ENCODE measurements at places on chromosomes 5 and 9.

DNA sequence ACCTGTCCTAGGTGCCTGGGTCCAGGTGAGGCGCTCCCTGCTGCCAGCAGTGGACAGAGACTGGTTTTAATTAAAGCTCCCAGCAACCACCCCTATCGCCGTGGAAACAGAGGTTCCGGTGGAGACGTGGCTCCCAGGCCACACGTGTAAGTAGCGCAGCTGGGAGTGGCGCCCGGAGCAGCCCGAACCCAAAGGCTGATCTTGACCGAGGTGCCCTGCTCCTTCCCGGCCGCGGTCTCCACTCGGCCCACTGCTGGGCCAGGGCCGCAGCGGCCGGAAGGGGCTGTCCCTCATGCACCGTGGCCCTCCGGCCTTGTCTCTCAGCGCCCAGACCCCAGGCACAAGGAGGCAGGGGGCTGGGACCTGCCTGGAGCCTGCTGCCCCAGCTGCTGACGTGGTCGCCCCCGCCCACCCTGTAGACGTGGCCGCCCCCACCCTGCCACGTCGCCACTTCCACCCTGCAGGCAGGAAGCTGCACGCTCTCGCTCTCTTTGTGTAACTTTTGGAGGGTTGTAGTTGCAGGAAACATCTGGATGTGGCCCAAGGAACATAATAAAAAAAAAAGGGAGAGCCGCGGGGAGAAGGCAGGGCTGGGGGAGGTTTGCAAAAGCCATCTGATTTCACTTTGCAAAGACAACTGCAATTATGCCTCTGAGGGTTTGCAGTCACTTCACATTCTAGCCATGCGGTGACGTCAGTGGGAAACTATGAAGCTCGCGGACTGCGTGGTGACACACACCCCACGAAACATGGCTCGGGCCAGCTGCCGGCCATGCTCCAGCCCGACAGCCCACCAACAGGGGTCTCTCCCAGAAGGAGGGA, 129.9 kb downstream of the RXRA start:
- DNase-seq, result peak; percentile 44

GRCh38 chr9:21114311-21114710, 27.3 kb downstream of the IFNW1 start:
- no peak for DNase-seq

DNA sequence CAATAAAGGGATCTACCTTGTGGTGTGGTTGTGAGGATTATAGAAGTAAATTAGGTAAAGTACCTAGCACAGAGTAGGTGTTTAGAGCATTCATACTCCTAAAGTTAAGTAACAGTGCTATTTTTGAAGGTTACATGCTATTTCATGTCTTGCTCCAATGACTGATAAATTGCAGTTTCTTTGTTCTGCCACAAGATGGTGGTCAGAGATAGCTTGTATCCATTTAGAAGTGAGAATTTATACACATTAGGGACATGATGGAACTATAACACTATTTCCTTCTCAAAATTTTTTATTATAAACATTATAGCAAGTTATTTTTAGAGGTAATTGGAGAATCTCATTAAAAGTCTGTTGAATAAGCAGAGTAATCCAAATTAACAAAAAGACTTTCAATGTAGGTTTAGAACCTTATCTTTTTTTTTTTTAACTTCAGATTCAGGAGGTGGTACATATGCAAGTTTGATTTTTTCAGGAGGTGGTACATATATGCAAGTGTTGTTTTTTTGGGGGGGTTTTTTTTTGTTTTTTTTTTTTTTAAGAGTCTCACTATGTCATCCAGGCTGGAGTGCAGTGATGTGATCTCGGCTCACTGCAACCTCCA, 17.1 kb downstream of the MTREX start:
- DNase-seq, result no peak

DNA sequence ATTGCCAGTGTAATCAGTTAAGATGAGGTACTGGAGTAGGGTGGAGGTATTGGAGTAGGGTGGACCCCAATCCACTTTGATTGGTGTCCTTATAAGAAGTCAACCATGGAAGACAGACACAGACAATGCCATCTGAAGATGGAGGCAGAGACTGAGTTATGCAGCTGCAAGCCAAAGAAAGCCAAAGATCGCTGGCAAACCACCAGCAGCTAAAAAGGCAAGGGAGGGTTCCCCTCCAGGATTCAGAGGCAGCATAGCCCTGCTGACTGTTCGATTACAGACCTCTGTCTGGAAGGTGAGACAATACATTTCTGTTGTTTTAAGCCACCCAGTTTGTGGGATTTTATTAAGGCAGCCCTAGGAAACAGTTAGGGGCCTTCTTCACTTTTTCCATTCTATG, 30.5 kb upstream of the CKMT2 start:
- no peak for DNase-seq

DNA sequence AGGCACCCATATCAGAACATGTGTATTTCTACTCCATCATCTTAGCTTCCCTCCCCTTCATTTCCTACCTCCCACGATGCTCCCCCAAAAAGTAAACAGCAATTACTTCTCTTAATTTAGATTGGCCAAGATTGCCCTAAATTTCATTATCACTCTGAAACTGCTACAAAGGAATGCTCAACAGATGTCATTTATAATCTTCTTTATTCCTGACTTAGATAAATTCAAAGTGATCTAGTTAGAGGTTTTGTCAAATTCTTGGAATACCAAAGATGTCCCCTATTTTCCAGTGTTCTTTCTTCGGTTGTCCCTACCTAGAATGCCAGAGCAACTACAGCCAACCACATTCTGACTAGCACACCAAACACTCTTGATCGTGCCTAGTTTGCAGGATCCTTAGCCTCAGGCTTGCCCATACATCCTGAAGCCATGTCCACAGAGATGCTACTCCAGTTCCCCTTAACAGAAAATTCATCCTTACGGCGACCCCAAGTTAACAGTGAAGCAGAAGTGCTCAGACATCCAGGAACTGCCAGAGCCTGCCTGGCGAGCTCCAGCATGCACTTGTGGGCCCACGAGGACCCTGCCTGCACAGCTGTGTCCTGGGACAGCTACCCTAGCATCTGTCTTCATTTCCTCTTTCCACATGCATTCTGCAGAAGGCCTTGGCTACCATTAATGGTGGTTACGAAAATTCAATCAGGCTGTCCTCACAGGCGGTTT, 31.6 kb downstream of the DAP start:
- no peak for DNase-seq

DNA sequence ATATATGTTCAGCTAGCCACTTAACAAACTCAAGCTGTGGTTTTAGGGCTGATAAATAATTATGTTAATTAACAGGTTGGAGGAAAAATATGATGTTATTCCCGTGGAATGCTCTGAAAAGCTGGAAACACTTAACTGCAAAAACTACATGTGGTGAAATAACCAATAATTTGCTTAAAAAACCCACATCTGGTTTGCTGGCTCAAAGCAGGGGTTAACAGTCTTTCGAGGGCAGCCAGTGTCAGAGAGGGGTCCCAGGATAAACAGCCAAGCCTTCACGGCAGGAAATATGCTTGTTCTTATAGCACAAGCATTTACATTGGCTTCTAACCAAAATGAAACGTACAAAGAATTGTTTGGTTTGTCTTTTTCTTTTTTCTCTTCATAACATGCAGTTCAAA, 254.0 kb upstream of the GAS1 start:
- DNase-seq, result no peak

DNA sequence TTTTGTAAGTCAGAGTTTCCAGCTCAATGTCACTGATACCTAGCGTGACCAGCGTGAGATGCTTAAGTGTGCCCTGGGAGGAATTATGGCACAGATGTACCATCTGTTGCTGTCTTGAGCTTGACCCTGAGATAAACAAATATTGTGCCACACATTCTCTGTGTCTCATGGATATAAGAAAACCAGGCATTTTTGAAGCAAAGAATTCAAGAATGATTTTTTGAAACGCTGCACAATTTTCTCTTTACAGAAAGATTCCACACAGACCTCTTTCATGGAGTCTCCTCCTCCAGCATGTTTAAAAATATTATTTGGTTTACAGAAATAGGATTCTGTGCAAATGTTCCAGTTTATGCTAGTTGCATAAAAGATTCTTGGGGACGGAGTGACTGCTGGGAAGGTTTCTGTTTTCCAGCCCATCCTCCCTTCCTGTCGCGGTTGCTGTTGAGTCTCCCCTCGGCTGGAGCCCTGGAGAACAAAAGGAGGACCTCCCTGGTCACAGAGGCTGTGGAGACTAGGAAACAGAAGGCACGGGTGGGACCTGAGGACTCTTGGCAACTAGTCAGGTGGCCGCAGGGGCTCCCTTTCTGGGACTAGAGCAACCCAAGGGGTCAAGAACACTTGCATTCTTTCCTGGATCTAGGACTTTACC, 120.8 kb downstream of the RASGRF2 start:
- no peak for DNase-seq

- no peak for DNase-seq
Measured at GRCh38 chr5:22998362-22998761, 145.2 kb upstream of the CDH12 start.

- no peak for DNase-seq
Measured at GRCh38 chr5:109917154-109917546, 227.4 kb downstream of the MAN2A1 start.

- no peak for DNase-seq
Measured at GRCh38 chr5:418162-419121, 24.5 kb upstream of the EXOC3 start.

DNA sequence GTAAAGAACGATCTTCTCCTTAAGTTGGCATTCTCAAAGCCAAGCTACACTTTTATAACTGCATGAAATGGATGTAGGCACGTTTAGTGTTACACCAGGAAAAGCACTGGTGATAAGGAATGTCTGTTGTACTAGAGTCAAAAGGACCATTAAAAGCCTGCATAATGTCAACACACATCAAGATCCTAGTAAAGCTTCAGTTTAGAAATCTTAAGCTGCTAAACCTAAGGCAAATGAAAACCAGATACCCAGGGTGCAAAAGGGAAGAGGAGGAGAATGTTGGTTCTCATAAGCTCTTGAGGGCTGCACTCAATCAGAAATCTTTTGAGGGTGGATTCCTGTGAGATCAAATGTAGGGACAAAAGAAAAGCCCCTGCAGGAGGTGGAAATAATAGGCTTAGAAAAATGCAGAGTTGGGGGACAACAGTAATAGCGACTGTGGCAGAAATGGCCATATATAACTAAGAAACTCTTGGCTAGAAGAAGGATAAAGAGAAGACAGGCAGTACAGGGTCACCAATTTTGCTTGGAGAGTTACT, 148.2 kb downstream of the FBXL17 start:
- DNase-seq, result no peak

- DNase-seq, result no peak
Measured at GRCh38 chr9:557601-558201, 283.8 kb upstream of the DMRT1 start.

DNA sequence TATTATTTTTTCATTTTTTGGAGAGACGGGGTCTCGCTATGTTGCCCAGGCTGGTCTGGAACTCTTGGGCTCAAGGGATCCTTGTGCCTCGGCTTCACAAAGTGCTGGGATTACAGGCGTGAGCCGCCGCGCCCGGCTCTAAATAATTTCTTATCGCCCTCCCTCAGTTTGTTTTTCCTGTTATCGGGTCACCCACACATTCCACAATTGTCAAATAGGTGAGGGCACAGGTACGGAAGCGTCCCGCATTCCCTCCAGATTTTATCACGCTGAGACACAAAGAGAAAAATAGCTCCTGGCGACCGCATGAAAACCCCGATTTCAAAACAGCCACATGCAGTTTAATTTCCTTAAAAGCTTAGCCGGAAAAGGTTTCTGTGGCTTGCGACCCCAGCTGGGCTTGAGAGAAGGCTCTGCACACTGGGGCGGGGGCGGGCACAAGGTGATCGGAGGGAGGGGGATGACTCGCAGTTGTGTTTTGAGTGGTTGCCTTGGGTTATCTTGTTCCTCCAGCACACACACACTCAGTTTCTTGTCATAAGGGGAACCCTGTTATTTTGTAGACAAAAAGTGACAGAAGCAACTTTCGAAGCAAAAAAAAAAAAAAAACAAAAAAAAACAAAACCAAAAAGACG, 717 bp upstream of the IQGAP2 start:
- DNase-seq, result peak; percentile 62

DNA sequence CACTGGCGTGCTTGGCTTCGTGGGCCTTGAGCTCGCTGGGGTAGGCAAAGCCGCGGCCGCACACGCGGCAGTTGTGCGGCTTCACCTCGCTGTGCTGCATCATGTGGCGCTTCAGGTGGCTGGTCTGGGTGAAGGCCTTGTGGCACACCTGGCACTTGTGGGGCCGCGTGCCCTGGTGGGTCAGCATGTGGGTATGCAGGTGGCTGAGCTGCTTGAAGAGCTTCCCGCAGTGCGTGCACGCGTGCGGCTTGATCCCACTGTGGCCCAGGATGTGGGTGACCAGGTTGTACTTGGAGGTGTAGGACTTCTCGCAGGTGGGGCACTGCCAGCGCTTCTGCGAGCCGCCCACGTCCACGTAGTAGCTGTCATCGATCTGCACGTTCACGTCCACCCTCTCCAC, 46.8 kb downstream of the ZNF366 start:
- DNase-seq, result no peak

GRCh38 chr5:181167814-181168488, 20.6 kb downstream of the OR2V2 start:
- no peak for DNase-seq

DNA sequence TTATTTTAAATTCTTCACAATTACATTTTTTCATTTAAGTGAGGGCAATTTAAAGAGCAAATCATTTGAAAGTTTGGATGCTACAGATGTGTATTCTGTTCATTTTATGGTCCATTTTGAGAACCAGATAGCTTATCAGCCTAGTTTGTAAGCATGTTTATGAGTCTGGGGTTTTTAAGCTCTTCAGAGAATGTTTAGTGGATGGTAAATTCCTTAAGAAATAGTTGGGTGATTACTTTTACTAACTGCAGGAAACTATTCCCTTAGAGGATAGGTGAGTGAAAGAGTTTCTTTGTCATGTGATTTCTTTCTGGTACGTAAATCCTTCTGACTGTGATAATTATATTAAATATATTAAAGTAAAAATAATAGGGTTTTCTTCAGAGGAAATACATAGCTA, 17.6 kb downstream of the RASGRF2 start:
- DNase-seq, result no peak

DNA sequence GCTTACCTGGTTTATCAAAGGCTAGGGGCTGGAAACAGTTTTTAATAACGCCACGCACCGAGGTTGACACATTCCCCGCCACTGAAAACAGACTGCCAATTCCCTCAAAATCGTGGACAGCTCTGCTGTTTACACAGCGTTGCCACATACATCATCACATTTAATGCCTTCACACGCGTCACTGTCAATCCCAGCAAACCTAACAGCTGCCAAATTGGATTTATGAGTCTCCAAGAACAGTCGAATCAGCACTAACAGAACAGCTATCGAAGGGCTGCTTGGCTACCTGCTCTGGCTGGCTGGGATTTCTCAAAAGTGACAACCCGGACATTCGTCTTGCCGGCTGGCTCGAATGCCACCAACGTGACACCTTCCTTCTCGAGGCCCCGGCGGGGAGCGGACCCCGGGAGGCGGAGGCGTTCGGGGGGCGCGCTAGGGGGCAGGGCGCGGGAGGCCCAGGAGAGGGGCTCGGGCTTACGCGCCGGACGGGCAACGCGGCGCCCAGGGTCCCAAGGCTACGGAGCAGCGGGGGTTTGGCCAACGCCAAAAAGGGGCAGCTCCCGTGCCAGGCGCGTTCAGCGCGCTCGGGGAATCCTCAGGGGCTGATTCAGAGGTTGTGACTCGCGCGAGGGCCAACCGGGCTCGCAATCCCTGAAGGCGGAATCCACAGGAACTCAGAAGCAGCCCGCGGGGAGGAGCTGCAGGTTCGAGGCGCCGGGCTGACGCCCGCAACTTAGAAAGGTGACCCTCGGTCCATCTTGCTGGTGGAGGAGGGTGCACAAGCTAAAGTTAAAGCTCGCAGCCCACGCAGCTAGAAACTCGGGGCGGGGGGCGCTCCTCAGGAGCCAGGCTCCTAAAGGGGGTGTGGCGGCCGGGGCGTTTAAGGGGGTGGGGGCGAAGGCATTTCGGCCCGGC, 1.2 kb downstream of the CDC14B start:
- DNase-seq, result peak; percentile 20

Data from T-helper 17 cell (primary cell).